Hair follicle dermal papilla cell (primary cell): ENCODE measurements at places on chromosomes 7 and 10. TPM values are rescaled to one million over a fixed set of nuclear protein-coding genes. Genes with fewer than 3 reads are reported as not detected.

Gene GALNT11
- total RNA-seq: 46.3 and 46.9 TPM in 2 replicates

Gene LMOD2
- not detected in 2 replicates for total RNA-seq

Gene SFTPA1
- not detected in 2 replicates for total RNA-seq

Gene BICC1
- total RNA-seq: 143 and 189 TPM in 2 replicates

Gene KAZALD1
- total RNA-seq: 9.1 and 9.7 TPM in 2 replicates

Gene TRDMT1
- total RNA-seq: 15.4 and 26.0 TPM in 2 replicates

Gene TBXAS1
- total RNA-seq: 0.12 and 0.32 TPM in 2 replicates

Gene OPN1SW
- not detected in 2 replicates for total RNA-seq

Gene PDCD4
- 26.3 and 27.1 TPM in 2 replicates for total RNA-seq

Gene SPDYE2B
- total RNA-seq: not detected in 2 replicates

Gene SPDYE6
- total RNA-seq: not detected in 2 replicates

Gene NUTM2E
- not detected in 2 replicates for total RNA-seq

Gene RELN
- total RNA-seq: 0.16 and 0.24 TPM in 2 replicates

Gene IDI2
- not detected in 2 replicates for total RNA-seq

Gene SYNPO2L
- under 0.01 TPM in 1 of 2 replicates, not detected in the other for total RNA-seq

Gene TFAM
- total RNA-seq: 11.2 and 12.0 TPM in 2 replicates

Gene NEUROD6
- total RNA-seq: not detected in 2 replicates

Gene PAX4
- total RNA-seq: not detected in 2 replicates

Gene CALN1
- total RNA-seq: not detected in 2 replicates

Gene CLRN3
- not detected in 2 replicates for total RNA-seq

Gene ENKUR
- total RNA-seq: not detected in 2 replicates

Gene BUD31
- 47.7 and 72.7 TPM in 2 replicates for total RNA-seq

Gene FRMPD2
- total RNA-seq: not detected in 2 replicates

Gene OR9A2
- not detected in 2 replicates for total RNA-seq

Gene WDFY4
- total RNA-seq: not detected in 2 replicates

Gene TMEM196
- not detected in 2 replicates for total RNA-seq

Gene SPDYE16
- 0.16 TPM in 1 of 2 replicates, not detected in the other for total RNA-seq

Gene TUBB8
- total RNA-seq: not detected in 2 replicates
